ENCODE measurements at places on chromosomes 7 and 10.

DNA sequence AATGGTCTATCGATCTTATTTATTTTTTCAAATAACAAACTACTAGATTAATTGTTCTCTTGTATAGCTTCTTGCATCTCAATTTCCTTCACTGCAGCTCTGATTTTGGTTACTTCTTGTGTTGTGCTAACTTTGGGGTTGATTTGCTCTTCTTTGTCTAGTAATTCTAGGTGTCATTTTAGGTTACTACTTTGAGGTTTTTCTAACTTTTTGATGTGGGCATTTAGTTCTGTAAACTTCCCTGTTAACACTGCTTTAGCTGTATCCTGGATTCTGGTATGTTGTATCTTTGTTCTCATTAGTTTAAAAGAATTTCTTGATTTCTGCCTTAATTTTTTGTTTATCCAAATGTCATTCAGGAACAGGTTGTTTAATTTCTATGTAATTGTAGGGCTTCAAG, 1188.0 kb downstream of the DNAJB9 start:
- no peak for DNase-seq

DNA sequence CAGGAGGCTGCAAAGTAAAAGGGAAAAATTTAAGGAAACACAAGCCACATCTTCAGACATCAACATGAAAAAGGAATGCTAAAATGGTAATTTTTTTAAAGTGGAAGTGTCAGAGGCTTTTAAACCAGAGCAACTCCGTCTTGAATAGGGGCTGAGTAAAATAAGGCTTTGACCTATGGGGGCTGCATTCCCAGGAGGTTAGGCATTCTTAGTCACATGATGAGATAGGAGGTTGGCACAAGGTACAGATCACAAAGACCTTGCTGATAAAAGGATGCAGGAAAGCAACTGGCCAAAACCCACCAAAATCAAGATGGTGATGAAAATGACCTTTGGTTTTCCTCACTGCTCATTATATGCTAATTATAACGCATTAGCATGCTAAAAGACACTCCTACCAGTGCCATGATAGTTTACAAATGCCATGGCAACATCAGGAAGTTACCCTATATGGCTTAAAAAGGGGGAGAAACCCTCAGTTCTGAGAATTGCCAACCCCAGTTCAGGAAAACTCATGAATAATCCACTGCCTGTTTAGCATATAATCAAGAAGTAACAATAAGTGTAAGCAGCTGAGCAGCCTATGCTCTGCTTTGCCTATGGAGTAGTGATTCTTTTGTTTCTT, 128.3 kb downstream of the SKAP2 start:
- no peak for DNase-seq

- no peak for DNase-seq
These were observed 7.1 kb downstream of the RCC1L start for GRCh38 chr7:75066521-75066920.

DNA sequence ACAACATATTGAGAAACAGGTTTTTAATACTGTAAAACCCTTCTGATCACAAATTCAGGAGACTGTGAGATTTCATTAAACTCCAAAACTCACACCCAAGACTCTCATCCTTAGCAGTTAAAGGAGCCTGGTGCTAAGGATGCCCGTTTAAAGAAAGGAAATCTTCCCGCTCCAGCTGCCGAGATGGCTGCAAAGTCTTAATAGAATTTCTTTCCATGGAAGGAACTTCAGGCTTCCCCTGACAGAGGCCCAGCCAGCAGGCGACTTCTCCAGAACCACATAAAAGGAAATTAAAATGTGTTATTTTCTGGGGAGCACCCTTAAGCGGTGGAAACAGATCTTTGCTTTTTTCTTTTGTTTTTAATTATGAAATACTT, 104.7 kb upstream of the CHST15 start:
- DNase-seq: no peak

DNA sequence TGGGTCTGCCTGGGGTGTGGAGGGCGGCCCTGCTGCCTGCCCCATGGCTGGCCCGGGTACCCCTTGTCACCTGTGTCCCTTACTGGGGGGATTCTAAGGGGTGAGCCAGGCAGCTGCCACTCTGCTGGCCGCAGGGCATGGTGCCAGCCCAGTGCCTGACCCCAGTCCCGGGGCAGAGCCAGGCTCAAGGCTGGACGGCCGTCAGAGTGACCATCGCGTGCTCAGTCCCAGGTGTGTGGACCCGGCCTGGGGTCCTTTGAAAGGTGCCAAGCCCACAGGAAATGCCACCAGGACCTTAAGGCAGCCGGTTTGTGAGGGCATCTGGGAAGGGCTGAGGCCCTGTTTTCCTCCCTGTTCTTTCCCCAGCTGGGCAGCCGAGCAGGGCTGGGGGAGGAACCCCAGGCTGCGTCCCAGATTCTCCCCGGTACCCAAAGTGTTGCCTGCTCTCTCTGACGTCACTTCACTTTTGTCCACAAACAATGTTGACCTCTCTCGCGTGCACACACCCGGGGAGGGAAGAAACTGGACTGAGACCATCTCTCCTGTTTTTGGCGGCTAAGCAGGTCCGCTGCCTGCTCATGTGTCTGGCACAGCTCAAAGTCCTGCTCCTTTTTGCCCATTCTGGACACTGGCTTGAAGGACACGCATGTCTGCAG, 37.6 kb downstream of the PAPOLB start:
- DNase-seq: peak; percentile 38

- no peak for DNase-seq
These were observed 12.2 kb upstream of the FFAR4 start for GRCh38 chr10:93554316-93554663.

DNA sequence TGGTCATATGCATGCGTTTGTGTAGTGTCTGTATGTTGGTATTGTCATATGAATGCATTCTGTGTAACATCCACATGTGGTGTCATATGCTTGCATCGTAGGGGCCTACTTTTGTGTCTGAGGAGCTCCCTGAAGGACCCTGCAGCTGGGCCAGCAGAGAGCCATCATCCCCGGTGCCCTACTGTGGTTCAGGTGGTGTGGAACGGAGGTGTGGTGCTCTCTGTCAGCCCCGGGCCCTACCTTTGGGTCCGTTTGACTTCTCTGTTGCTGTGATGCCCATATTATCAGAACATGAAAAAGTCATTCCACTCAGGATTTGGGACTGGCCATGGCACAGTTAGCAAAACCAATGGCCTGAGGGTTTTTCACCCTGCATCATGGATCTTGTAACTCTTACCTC, 217.9 kb downstream of the ADARB2 start:
- DNase-seq: no peak

DNA sequence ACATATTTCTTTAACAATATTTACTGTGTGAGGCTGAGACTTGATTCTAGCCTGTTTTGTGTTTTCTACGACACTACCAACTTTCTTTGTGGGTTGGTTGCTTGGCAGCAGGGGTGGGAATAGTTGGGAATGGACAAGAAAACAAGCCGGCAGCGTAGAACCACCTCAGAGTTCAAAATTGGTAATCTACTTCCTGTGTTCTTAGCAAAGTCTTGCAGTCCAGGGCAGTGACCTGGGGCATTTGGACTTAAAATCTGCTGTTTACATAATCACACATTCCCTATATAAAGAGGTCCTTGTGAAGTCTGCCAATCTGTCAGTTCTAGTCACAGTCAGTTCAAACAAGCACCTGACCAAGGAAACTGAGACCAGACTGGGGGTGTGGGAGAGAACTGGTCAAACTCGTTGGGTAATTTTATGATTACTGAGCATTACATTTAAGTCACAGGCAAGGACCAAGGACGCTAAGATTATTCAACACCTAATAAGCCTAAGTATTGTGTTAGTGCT, 167.9 kb downstream of the CPEB3 start:
- no peak for DNase-seq

GRCh38 chr7:93016681-93017381, 100.9 kb downstream of the SAMD9 start:
- DNase-seq: no peak

DNA sequence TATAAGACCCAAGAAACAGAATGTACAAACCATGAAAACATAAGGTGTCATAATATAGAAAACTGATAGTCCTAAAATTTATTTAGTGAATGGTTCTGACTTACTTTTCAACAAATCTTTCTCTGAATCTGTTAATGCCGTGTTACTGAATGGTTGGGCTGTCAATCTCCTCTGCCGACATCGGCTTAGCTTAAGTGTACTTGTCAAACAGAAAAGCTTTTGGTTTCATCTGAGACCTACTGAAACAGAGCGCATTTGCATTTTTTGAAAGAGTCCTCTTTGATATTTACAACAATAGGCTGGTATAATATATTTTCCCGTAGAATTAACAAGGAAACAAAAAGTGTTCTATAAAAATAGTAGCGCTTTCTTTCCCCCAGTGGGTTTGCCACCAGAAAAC, 120.9 kb upstream of the ZNF804B start:
- DNase-seq: no peak

DNA sequence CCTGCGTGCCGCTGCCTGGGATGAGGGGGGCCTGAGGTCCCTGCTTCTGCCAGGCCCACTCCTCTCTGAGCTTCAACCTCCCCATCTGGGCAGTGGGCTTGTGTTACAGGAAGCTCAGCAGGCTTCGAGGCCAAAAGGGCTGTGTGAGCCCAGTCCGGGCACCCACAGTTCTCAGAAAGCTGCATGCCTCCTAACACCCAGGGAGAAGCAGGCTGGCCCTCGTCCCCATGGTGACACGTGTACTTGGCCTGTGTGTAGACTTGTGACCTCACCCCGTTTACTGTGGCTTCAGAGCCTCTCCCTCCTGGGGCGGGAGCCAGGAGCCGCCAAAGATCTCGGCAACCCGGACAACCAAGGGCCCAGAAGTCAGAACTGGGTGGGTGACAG, 2.2 kb upstream of the GRIFIN start:
- peak; percentile 82 for DNase-seq

DNA sequence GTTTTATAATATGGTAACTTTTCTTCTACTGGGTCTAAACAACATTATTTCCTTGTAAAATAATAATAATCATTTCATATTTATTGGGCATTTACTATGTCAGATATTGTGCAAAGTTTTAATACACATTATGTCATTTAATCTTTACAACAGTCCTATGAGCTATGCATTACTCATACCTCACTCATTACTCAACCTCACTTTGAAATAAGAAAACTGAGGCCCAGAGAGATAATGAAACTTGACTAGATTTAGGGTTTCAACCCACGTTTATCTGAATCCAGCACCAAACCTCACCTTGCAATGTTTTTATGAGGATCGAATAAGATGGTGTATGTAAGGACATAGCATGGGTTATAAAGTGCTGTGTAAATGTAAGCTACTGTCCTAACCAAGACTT, 153.2 kb upstream of the SLC13A1 start:
- no peak for DNase-seq

DNA sequence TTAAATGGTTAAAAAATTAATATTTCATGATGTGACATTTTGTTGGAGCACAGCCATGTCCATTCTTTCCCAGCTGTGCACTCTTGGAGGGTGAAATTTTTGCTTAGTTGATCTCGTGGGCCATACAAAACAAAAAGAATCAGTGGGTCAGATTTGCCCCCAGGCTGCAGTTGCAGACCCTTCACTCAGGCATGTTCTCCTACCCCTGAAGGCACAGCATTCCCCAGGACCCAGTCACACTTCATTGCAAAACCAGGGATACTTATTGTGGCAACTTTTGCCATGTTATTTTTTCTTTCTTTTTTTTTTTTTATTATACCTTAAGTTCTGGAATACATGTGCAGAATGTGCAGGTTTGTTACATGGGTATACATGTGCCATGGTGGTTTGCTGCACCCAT, 6.0 kb downstream of the TAS2R40 start:
- DNase-seq: no peak

DNA sequence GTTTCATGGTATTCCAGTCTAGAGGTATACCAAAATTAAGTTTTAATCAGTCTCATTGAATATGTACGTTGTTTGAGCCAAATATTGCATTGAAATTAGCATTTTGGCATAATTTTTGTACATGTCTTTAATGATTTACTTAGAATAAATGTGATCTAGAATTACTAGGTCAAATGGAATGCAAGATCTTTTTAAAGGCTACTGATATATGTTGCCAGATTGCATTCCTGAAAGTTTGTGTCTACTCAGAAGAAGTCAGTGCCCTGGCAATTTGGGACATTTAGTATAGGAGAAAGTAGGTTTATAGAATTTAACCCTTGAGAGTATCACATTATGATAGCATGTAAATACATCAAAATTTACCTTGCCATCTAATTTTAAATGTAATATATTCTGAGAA, 32.4 kb downstream of the KMT2E start:
- no peak for DNase-seq

DNA sequence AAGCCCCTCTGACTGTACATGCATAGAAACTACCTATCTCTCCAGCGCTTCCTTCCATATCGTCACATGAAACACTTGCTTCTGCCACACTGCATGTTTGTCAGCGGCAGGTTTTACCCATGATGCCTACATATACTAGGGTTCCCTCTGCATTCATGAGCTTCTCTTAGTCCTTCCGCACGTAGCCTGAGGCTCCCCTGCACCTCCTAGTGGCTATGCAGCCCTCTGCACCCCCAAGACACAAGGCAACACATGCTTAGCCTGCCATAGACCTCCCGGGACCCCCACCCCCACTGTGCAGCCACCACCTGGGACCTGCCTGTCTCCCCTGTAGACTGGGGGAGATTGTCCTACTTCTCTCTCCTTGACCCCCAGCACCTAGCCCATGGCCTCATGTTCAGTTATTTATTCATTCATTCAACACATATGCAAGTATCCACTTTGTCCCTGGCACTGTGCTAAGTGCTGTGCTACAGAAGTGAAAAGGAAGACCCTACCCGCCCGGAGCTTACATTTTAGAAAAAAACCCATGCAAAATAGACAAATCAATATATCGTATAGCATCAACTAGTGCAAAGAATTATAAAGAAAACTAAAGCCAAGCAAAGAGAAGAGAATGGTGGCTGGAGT, 23.5 kb downstream of the TMEM273 start:
- DNase-seq: no peak

GRCh38 chr10:6197321-6197720, 5.4 kb upstream of the PFKFB3 start:
- no peak for DNase-seq

GRCh38 chr7:158680754-158681153, 23.9 kb downstream of the NCAPG2 start:
- DNase-seq: no peak

GRCh38 chr7:139602143-139602722, 78.7 kb downstream of the CLEC2L start:
- DNase-seq: no peak

GRCh38 chr10:24685958-24686540, 37.6 kb downstream of the ARHGAP21 start:
- no peak for DNase-seq

GRCh38 chr10:3231951-3232730, 59.6 kb upstream of the PITRM1 start:
- DNase-seq: no peak

DNA sequence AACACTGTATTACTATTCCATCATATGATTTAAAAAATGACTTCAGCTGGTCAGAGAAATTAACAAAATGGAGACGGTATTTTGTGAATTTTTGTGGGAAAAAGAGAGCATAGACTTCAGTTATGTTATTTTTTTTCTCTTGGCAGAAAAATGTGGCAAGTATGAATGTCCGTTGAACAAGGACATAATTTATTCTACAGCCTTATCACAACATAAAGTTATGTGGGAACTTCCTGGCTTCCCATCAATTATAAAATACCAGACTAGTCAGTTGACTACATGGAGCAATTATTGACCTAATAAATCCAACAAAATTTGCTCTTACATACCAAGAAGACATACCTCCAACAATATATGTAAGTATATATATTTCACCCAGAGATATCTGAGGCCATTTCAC, 88.6 kb upstream of the PPP1R3A start:
- no peak for DNase-seq
